ENCODE measurements at places on chromosomes 4 and X. TPM values are rescaled to one million over a fixed set of nuclear protein-coding genes. Genes with fewer than 3 reads are reported as not detected.

The GAGE12J gene
- total RNA-seq: not detected

The GAGE1 gene
- not detected for total RNA-seq

The MAGEB10 gene
- not detected for total RNA-seq

DNA sequence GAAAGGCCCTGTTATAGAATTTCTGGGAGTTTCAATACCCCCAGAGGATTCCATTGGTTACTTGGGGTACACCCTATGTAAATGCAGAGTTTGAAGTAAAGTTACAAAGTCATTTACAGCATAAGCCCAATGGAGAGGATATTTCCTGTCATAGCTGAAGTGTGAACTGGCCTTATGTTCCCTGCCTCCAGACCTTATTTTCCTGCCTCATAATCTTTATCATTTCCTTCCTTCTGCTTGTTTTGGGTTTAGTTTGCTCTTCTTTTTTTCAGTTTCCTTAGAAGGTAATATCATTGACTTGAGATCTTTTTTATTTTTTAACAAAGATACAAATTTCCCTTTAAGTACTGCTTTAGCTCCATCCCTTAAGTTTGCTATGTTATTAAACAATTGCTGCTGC lies 85.4 kb downstream of the PPEF1 start:
- no peak for DNase-seq

DNA sequence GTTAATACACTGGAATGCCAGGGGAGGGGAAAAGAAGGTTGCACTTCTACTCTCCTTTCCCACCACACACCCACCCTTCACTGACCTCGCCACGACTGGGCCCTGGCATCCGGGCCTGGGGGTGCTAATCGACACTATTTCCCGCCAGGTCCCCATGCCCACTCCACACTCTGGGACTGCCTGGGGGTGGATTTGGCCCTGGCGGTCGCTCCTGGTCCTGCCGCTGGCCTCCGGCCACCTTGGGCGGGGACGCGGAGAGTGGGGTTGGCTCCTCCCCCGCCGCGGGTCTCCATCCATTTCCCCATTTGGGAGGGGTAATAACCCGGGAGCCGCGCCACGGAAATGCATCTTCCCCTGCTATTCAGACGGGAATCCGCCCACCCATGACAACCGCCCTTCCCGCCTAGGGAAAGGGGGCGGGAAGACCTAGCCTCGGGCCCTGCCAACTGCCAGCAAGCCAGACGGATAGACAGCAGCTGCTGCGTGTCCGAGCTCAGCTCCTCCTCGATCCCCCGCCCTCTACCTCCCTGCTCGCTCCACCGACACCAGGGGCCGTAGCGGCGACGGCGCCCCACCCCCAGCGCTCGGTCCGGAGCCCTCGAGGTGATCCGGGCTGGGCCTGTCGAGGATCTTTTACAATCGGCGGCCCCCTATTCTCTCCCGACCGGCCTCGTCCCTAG lies 78.1 kb downstream of the RLIM start:
- peak; percentile 9 for DNase-seq

- DNase-seq: no peak
Measured at GRCh38 chr4:144449611-144450010, 196.3 kb upstream of the HHIP start.

The UGT2B11 gene
- total RNA-seq: not detected

DNA sequence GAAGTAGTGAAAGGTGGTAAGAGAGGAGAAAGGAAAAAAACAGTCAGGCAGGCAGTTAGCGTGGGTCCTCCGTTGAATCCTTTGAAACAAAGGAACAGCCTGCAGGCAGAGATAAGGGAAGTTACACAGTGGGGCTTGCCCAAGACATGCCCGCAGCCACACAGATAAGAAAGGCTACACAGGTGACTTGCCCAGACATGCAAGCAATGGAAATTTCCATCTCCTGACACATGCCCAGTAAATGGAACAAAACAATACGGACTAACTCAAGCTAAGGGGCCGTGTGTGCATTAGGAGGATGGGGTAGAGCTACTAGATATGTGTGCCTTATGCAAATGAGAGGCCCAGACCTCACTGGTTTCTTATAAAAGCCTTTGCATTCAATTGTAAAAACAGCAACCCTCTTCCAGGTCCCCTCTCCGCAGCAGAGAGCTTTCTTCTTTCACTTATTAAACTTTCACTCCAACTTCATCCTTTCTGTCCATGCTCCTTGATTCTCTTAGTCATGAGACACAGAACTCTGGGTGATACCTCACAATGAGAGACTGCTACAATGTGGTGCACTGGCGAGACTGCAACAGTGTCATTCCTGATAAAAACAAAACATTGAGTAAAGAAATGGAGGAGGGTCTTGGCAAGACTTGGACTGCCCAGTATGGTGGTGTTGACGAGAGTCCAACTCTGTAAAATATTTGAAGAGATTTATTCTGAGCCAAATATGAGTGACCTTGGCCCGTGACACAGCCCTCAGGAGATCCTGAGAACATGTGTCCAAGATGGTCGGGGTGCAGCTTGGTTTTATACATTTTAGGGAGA lies 997.4 kb upstream of the PRKX start:
- no peak for DNase-seq

- DNase-seq: no peak
Measured at GRCh38 chr4:7806338-7807090, 133.1 kb downstream of the AFAP1 start.

- no peak for DNase-seq
Measured at GRCh38 chrX:87525771-87526229, 8.2 kb downstream of the KLHL4 start.

DNA sequence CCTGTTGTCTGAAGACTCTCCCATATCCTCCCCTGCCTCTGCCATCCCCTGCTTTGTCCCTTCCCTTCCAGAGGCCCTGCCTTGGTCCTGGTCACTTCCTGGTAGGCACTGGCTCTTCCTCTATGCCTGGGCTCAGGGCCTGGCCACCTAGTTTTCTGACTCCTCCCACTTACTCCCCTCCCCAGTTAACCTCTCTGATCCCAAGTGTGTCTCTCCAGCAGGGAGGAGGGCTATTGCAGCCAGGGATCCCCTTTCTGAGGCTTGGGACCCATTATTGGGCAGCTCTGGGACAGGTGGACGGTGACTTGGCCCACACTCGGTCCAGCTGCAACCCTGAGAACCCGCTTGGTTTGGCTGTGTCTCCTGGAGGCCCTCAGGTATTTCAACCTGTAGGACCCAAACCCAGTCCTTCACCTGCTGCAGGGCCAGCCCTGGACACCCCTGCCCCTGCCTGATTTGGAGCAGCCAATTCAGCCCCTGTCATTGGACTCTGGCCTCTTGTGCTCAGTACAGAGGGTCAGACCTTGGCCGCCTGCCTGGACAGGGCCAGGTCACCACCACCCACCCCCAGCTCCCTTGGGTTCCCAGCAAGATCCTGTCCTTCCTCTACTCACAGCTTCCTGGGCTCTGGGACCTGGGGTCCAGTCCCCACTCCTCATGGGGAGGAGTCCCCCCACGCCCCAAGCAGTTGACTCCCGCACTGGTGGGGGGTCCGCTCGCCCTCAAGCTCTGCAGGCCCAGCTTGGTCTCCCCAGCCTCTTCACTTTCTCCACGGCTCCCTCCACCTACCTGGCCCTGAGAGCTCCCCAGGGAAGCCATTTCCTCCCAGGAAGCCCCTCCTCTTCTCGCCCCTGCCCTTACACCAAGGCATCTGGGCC lies 1.1 kb upstream of the SH3BP2 start:
- no peak for DNase-seq

The MAGEB16 gene
- total RNA-seq: not detected

DNA sequence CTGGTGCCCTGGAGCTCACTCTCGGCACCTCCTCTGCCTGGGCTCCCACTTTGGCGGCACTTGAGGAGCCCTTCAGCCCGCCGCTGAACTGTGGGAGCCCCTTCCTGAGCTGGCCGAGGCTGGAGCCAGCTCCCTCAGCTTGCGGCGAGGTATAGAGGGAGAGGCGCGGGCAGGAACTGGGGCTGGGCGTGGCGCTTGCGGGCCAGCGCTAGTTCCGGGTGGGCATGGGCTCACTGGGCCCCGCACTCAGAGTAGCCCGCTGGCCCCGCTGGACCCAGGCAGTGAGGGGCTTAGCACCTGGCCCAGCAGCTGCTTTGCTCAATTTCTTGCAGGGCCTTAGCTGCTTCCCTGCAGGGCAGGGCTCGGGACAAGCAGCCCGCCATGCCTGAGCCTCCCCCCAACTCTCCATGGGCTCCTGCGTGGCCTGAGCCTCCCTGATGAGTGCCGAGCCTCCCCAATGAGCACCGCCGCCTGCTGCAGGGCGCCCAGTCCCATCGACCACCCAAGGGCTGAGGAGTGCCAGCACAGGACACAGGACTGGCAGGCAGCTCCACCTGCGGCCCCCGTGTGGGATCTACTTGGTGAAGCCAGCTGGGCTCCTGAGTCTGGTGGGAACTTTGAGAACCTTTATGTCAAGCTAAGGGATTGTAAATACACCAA lies 26.7 kb upstream of the FAM90A26 start:
- no peak for DNase-seq

GRCh38 chrX:118347131-118347530 lies 1.2 kb downstream of the WDR44 start:
- peak; percentile 7 for DNase-seq

- no peak for DNase-seq
Measured at GRCh38 chr4:91764085-91764484, 539.7 kb upstream of the GRID2 start.

GRCh38 chrX:82658492-82658891 lies 849.6 kb upstream of the POU3F4 start:
- no peak for DNase-seq

DNA sequence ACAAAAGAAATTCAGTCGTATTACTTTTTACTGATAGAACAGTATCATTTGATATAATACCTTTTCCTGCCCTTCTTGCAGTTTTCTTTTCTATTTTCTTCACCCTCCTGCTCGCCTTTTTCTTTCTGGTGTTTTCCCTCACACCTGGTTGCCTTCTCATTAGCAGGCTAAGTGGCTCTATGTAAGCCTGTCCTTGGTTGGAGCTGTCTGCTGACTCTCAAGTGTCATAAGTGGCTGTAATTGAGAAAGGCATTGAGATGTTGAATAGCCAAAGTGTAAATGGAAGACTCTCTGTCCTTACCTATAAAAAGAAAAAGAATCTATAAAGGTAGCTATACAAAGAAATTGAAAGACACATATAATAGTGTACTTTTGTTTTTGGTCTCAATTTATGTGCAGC lies 180.7 kb downstream of the ADGRL3 start:
- DNase-seq: no peak

DNA sequence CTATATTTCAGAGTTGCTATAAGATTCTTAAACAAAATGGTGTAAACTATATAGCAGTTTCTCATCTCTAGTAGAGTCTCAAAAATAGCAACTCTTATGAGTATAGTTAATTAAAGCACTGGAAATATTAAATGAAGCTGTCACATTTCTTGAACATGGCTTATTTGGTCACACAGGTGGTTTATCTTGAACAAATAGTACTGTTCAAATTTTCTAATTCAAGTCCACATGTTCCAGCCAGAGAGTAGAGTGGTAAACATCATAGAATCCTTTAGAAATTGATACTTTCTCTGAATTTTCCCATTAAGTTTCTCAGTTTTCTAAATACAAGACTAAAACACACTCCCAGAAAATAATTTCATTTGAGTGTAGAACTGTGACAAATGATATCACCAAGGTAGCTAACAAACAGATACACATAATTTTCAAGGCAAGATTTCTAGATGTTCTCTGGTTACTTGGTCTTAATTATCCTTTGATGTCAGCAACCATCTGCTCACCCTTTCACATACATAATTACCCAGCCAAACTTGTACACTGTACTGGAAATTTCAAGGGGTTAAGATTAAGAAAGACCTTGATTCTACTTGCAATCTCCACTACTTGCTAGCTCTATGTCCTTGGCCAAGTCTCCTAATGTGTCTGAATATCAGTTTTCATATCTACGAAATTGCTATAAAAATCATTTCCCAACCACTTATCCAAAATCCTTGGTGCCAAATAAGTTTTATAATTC lies 24.3 kb upstream of the PAK3 start:
- no peak for DNase-seq

- DNase-seq: no peak
Measured at GRCh38 chr4:13298655-13299054, 185.5 kb downstream of the RAB28 start.

GRCh38 chr4:124804584-124804983 lies 92.1 kb upstream of the ANKRD50 start:
- no peak for DNase-seq

DNA sequence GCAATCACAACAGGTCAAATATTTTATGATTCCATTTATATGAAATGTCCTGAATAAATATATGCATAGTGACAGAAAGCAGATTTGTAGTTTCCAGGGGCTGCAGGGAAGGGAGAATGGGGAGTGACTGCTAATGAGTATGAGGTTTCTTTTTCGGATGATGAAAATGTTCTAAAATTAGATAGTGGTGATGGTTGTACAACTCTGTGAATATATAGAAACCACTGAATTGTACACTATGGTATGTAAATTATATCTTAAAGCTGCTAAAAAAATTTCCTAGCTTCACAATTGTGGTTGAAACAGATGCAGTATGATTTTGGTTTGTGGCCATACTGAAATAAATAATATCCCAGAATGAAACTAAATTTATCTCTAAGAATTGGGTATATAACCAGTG lies 12.9 kb upstream of the IL2 start:
- no peak for DNase-seq

The KLKB1 gene
- 0.52 TPM for total RNA-seq

DNA sequence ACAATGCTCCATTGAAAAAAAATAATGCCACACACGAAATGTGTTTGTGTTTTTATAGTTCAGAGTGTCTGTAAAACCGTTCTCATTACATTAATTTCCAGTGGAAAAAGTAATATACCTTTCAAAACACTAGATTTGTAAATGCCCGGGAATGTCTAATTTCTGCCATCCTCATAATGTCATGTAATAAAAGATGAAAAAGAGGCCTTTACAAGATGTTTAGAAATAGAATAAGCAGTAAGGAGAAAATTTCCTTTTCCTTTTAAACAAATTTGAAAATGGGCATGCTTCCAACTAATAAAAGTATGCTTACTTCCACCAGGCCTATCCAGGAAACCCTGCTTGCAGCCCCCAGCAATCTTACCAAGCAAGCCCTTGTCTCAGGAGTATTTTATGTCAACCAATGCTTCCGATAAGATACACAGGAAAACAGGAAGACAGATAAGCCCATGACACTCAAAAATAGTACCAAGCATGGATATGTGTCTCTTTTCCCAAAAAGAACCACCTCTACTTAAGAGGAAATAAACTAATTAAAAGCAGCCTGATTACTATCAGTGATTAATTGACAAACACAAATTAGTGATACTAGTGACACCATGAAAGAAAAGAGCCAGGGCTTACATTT lies 894.7 kb upstream of the INTU start:
- no peak for DNase-seq

DNA sequence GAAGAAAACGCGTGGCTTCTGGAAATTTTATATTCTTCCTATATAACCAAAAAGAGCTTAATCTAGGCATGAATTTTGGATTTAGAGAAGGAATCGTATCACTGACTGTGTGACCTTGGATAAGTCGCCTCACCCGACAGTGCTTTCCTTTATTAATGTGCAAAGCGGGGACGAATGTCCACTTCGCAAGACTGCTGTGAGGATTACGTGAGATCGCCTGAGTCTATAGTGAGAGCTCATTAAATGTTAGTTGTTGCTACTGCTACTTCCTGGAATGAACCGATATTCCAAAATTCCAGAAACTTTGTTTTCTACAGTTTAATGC lies 448 bp upstream of the TBC1D8B start:
- DNase-seq: no peak

The TLR8 gene
- not detected for total RNA-seq
